ENCODE measurements at places on chromosomes 3 and 15.

- H3K27me3 ChIP-seq, result no peaks in the 10 kb centered on the region
- no peak for DNase-seq
These were observed 7.9 kb downstream of the EPB42 start for GRCh38 chr15:43212951-43213350.

- no peak for DNase-seq
- no peak overlapping the region for H3K27ac ChIP-seq
- no peak overlapping the region for H3K4me3 ChIP-seq
- no peaks in the 10 kb centered on the region for H3K4me1 ChIP-seq
- H3K36me3 ChIP-seq, result no peaks in the 10 kb centered on the region
These were observed 288.4 kb downstream of the KCNH8 start for GRCh38 chr3:19436746-19437145.

DNA sequence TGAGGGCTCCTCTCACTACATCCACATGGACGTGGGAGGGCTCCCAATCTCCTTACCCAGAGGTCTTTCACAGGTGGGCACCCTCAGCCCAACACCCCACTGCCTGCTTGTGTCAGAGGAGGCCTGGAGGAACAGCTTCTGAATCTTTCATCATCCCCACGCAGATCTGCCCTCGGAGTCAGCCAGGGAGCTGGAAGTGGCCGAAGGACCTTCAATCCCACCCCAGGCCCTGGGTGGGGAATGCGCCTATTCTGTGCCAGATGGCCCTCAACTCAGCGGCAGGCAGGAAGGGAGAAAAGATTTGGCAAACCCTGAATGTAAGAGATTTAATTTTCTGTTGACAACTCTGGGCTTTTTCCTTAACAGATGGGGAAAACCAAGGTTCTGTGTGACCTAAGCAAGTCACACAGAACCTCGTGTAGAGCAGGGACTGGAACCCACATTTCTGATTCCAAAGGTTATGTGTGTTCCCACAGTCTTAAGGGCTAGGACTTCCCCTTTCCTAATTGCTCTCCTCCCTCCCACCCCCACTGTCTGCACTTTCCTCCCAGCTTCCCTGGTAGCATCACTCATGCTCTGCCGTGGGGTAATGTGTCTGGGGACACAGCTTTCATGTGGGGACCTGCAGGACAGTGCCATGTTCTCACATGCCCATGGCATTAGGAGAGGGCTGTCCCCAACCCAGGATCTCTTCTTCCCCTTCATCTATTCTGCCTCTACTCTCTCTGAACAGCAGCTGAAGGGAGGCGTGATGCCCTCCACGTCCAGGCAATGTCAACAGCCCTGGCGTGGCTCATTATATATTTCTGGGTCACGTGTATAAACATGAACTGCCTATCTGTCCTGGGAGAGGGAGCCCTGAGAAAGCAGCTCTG is 98.1 kb downstream of the SEMA5B start:
- no peak overlapping the region for H3K27ac ChIP-seq
- H3K36me3 ChIP-seq, result no peaks in the 10 kb centered on the region
- no peaks in the 10 kb centered on the region for H3K27me3 ChIP-seq
- no peak overlapping the region for H3K4me3 ChIP-seq
- no peak for DNase-seq
- no peaks in the 10 kb centered on the region for H3K4me1 ChIP-seq

- no peak for DNase-seq
- H3K27ac ChIP-seq, result no peak overlapping the region
- peaks cover 15% of the 10 kb centered on the region for H3K27me3 ChIP-seq
- H3K4me1 ChIP-seq, result peaks cover 6% of the 10 kb centered on the region
These were observed 6.4 kb downstream of the CHRD start for GRCh38 chr3:184386047-184386806.

DNA sequence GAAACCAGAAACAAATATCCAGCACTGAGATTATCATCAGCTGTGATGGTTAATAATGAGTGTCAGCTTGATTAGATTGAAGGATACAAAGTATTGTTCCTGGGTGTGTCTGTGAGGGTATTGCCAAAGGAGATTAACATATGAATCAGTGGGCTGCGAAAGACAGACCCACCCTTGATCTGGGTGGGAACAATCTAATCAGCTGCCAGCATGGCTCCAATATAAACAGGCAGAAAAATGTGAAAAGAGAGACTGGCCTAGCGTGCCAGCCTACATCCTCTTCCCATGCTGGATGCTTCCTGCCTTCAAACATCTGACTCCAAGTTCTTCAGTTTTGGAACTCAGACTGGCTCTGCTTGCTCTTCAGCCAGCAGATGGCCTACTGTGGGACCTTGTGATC is 869.5 kb downstream of the SI start:
- no peaks in the 10 kb centered on the region for H3K27me3 ChIP-seq
- no peak overlapping the region for H3K27ac ChIP-seq
- no peaks in the 10 kb centered on the region for H3K4me1 ChIP-seq
- no peak for DNase-seq
- H3K4me3 ChIP-seq, result no peak overlapping the region

DNA sequence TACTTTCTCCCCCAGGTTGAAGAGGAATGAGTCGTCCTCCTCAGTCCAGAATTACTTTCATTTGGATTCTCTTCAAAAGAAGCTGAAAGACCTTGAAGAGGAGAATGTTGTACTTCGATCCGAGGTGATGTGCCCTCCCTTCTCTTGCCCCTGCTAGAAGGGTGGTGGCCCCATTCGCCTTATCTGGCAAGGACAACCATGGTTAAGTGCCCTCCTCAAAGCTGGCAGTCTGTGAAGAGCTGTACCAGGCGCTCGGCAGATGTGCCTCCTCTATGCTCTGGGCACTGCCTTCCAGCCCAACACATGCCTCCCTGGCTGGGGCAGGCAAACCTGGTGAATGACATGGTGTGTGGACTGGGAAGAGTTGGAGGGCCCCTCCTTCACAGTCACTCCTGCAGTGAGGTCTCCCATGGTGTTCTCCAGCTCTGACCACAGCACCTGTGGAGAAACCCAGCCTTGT is 77.0 kb downstream of the CCK start:
- H3K27ac ChIP-seq, result no peak overlapping the region
- H3K27me3 ChIP-seq, result no peaks in the 10 kb centered on the region
- DNase-seq, result no peak
- no peaks in the 10 kb centered on the region for H3K36me3 ChIP-seq
- no peak overlapping the region for H3K4me3 ChIP-seq

DNA sequence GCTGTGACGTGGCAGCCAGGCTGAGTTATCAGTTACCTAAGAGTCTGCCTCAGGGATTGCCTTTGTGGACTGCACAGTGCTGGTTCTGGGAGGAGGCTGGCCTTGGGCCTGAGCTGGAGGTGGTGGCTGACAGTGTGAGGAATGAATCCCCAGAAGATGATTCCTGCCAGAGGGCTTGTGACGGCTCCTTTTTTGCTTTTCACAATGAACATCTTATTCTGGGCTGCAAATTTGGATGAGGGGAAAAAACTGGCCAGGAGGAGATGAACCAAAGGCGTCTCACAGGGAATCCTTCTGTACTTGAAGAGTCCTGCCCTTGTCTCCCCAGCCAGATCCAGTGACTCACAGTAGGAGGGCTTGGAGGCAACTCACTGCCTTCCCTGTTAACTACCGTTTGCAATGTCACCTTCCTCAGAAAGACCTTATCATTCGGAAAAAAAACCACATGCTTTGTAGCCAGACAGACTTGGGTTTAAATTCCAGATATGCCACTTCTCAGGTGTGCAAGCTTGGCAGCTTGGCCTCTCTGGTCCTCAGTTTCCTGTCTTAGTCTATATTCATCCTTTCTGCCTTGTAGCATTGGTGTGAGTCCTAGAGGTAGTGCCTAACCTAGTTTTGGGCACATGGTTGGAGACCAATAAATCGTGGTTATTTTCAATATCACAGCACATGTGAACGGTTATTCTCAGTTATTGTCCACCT is 19.1 kb downstream of the ST6GAL1 start:
- no peak overlapping the region for H3K4me3 ChIP-seq
- DNase-seq, result no peak

- no peaks in the 10 kb centered on the region for H3K4me1 ChIP-seq
- no peak overlapping the region for H3K27ac ChIP-seq
- no peak overlapping the region for H3K4me3 ChIP-seq
- no peaks in the 10 kb centered on the region for H3K36me3 ChIP-seq
- no peak for DNase-seq
These were observed 38.7 kb downstream of the ROBO1 start for GRCh38 chr3:79729096-79729495.

DNA sequence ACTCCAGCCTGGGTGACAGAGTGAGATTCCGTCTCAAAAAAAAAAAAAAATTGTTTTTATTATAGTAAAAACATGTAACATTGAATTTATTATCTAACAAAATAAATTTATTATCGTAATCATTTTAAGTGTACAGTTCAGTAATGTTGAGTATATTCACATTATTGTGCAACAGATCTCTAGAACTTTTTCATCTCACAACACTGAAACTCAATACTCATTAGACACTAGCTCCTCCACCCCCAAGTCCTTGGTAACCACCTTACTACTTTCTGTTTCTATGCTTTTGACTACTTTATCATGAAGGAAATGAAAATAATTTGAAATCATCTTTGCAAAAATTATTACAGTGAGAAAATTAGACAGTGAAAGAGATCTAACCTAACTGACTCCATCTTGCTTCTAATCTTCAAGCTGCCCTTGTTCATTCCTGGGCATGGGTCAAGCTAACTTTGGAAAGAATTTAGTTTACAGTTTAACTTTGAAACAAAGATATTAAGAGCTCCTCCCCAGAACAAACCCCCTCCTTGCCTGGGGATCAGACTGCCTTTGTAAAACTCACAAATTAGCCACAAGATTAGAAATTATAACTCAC is 15.0 kb upstream of the FYCO1 start:
- DNase-seq, result no peak
- H3K4me1 ChIP-seq, result no peaks in the 10 kb centered on the region
- H3K36me3 ChIP-seq, result no peaks in the 10 kb centered on the region
- no peaks in the 10 kb centered on the region for H3K27me3 ChIP-seq
- H3K4me3 ChIP-seq, result no peak overlapping the region

DNA sequence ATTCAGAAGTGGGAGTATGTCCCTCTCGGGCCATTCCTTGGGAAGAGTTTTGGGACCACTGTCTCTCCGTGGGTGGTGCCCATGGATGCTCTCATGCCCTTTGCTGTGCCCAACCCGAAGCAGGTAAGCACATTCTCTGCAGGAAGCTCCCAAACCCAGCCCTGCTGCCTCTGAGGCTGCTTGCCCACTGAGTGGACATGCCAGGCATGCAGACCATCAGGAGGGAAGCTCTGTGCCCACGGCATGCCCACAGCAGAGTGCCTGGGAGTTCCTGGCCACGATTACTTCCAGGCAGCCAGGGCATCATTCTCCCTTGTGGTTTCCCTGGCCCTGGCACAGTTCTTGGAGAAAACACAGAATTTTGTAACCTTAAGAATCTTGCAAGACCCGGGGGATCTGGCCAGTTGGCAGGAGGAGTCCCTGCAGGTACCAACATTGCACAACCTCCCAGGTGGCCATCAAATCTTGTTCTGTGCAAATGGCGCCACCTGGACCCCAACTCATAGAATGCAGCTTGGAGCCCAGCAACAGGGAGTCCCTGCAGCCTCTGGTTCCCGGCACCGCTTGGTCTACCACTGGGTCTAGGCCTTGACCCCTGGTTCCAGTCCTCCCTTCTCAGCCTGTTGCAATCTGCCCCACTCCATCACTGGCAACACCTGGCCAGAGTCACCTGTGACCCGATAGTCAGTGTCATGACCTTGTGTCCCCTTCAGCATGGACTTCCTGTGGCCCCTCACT is 20.4 kb downstream of the FAH start:
- no peaks in the 10 kb centered on the region for H3K36me3 ChIP-seq
- H3K4me3 ChIP-seq, result no peak overlapping the region
- no peaks in the 10 kb centered on the region for H3K27me3 ChIP-seq
- H3K27ac ChIP-seq, result no peak overlapping the region

Data from effector memory CD4-positive, alpha-beta T cell (primary cell).